ENCODE measurements at places on chromosomes 16 and 17.

GRCh38 chr17:28717578-28718332, at the start of gene RAB34:
Gene RAB34, minus strand, starts transcription at chr17:28717868. Its CDS starts 602 bp downstream, at chr17:28717266.
- peak; percentile 68 for DNase-seq

GRCh38 chr17:16999931-17000625, 28.2 kb upstream of the TNFRSF13B start:
- no peak for DNase-seq

DNA sequence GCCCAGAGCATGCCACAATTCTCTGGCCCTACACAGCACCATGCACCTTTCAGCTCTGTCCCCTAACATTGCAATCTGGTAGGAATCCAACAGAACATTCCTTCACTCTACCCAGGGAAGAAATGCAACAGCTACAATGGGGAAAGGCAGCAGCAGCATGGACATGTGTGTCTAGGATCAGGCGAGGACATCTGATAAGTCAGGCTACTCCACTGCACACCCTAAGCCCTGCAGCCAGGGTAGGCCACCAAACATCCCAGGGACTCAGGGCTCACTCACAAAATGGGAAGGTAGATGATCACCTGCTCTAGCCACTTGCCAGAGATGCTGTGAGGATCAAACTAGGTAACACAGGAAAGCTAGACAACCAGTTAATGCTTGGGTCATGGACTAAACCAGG, 5.1 kb downstream of the RANBP10 start:
- DNase-seq = no peak

DNA sequence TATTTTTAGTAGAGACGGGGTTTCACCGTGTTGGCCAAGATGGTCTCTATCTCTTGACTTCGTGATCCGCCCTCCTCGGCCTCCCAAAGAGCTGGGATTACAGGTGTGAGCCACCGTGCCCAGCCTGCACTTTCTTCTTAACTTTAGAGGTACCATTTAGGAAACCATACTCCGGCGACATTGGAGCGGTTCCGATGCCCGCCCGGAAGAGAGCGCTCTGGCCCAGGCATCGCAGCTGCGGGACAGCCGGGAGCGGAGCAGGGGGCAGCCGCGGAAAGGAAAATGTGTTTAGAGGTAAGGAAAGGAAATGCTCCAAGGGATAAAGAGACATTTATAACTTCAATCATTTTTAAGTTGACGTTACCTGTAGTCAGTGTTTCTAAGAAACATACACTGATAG, 6.0 kb upstream of the HS3ST3B1 start:
- DNase-seq = no peak

Data from renal cortical epithelial cell (primary cell).